NK-92 treated with Interleukin-12 subunit alpha and Interleukin-12 subunit beta, amount 100 ng/mL, for 24 hours (cell line): ENCODE measurements at places on chromosomes 13 and 19.

DNA sequence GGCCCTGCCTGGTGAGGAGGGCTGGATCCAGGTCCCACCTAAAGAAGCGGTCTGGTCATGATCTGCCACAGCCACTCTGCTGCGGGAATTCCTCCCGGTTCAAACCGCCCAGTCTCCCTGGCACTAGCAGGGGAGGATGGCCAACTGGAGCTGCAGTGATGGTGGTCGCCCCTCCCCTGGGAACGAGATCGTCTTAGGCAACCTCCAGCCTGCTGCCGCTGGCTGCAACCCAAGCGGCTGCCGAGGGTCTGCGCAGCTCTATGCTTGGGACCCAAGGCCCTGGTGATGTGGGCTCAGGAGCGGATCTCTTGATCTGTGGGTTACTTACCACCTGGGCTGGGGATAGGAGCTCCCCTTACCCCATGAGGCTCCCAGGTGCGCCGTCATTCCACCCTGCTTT is 69.1 kb downstream of the TNFSF11 start:
- no peak for DNase-seq

DNA sequence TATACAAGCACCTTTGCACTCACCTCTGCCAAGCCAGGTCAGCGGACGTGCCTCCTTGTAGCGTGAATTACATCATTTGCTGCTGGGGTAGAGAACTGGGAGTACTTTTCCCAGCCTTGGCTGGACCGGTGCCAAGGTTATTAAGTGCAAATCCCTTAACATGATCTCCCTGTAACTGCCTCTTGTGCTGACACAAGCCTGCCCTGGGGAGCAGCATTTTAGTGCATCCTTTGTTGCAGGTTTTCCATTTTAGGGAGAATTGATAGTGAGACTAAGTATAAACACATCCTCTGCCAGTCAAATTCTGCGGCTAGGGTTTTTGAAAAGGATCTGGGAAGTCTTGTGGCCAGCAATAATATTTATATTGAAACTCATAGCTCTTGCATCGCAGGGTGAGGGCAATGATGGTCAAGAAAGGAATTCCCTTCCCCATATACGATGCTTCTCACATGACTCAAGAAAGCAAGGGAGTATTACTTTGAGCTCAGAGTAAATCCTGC is 32.7 kb upstream of the DCLK1 start:
- no peak for DNase-seq

DNA sequence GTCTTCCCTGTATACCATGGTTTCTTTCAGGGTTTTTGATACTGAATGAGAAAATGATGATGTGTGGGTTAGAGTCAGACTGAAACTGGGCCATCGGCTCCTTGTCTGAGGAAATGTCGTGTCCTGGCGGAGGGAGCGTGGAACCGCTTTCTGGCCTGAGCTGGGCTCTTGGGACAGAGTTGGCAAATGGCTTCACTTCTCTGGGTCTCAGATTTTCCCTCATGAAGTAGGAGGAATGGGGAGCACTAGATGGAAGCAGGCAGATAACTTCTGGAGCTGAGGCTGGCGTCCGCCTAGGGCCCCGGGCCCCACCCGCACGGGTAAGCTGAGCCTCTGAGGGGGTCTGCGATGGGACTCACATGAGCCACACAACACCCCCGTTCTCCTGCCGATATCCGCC is 133.3 kb upstream of the WASF3 start:
- DNase-seq, result no peak

DNA sequence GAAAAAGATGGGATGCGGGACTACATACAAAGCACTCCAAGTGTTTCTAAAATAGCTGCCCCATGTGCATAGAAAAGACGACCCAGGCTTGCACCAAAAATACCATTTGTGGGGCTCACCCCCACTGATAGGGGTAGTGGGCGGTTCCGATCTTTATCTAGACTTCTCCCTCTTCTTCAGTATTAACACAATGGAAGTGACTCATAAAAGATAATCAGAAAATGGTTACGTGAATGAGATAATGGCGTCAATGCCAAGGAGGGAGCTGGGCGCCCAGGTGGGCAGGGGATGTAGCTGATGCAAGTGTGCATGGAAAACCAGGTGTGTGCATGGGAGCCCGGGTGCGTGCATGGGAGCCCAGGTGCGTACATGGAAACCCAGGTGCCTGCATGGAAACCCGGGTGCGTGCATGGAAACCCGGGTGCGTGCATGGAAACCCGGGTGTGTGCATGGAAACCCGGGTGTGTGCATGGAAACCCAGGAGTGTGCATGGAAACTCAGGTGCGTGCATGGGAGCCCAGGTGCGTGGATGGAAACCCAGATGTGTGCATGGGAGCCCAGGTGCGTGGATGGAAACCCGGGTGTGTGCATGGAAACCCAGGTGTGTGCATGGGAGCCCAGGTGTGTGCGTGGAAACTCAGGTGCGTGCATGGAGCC is 32.7 kb downstream of the LAMP1 start:
- no peak for DNase-seq

DNA sequence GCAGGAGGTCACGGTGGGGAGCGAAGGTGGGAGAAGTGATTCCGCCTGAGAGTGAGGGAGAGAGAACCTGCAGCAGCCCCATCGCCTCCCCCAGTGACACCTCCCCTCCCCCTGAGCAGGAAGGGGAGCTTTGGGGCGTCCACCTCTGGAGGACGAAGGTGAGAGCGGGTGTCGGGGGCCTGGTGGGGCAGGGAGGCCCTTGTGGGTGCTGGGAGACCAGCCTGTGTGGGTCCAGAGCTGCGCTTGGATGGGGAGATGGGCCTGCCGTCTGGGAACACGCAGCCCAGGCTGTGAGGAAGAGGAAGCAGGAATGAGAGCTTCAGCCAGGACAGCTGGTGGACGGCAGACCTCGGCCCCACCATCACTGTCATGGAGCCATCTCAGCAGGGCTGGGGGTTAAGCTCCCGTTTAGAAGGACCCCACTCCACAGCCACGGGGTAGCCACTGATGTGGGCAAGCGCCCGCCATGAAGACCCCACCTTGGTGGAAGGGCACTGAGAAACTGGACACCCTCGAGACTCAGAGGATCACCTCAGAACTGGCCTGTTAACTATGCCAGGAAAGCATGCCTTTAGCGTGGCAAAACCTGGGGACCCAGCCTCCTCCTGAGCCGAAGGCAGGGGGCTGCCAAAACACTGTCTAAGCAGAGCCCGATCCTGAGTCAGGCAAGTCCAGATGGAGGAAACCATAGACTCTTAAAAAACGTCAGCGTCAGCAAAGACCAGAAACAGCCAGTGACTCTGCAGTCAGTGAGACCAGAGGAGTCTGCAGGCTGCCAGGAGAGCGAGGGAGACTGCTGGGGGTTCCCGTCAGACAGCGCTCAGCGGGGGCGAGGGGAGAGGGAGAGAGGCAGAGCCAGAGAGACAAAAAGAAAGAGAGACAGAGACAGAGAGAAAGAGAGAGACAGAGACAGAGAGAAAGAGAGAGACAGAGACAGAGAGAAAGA is 6.4 kb upstream of the PROZ start:
- DNase-seq, result no peak

GRCh38 chr19:3343619-3344502 is 22.5 kb upstream of the NFIC start:
- no peak for DNase-seq

- no peak for DNase-seq
Measured at GRCh38 chr13:60347174-60347573, 49.8 kb upstream of the TDRD3 start.

- DNase-seq, result no peak
Measured at GRCh38 chr19:2575734-2576481, 100.0 kb downstream of the GADD45B start.

DNA sequence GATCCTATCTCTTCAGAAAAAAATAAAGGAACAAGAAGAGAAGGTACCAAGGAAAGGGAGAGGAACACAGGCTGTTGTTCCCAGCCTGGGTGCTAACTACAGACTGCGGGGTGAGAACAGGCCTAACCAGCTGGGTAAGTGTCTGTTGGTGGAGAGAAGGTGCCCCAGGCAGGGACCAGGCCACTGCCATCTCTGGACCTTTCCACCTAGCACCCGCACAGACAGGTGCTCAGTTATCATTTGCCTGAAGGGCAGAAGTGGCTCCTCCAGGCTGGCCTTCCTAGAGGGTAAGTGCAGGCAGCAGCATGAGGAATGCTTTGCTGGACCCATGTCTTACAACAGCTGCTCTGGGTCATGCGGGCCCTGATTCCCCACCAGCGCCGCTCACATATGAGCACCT is 10.1 kb downstream of the DNMT1 start:
- no peak for DNase-seq

- no peak for DNase-seq
Measured at GRCh38 chr13:40777166-40777808, 6.3 kb upstream of the MRPS31 start.

- DNase-seq, result peak; percentile 8
Measured at GRCh38 chr13:97359181-97360057, 74.5 kb upstream of the RAP2A start.

DNA sequence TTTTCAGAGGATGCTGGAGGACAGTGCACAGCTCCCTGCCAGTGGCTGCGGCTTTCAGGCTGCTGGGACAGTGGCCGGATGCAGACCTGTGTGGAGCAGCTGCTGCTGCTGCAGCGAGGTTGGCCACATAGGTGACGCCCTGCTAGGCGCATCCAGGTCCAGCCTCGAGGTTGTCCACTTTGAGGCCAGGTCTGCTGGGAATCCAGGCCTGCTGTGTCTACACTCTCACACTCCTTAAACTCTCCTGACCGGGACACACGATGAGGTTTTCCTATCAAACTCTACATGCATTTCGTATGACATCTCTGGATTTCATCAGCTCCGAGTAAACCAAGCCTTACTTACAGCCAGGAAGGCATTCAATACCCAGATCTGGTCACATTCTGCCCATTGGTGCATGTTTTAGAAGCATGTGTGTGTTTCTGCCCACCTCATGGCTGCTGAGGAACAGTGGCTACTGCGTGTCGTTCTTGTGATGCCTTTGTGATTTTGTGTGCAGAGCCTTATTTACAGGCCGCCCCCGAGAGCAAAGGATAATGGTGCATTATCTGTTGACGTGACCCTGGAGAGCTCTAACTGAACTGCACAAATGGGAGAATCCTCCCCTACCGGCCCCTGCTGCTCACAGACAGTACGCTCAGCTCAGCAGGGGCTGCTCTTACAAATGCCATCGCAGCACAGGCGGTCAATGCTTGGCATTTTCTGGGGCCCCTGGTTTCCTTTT is 12.3 kb upstream of the MCF2L start:
- DNase-seq, result no peak

DNA sequence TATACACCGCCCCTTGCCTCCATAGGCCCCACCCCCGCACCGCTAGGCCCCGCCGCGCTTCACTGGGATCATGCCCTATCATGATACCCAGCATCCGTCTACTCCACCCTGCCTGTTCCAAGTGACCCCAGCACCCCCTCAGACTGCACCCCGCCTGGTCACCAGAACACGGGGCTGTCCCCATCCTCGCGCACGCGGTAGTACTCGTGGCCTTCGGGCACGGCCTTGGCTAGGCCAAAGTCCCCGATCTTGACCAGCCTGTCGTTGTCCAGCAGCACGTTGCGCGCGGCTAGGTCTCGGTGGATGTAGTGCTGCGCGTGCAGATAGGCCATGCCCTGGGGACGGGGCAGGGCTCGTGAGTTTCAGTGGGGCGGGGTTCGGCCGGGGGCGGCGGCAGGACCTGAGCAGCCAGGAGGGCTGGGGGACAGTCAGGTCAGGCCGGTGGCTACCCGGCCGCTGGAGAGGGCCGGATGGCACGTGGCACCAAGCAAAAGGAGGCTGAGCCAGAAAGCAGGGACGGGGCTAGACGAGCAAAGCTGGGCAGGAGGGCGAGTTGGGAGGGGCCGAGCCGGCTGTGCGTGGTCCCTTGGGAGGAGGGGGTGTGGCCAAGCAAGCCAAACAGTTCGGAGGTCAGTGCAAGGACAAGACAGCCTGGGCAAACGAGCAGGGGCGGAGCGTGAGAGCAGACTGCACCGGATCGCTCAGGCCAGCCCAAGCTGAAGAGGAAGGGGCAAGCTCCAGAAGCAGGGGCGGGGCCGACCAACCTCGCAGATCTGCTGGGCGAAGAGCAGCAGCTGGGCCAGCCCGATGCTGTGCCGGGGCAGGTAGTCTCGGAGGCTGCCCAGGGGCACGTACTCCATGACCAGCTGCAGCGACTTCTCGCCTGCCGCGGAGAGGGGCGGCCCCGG is 13.6 kb upstream of the ICAM3 start:
- DNase-seq, result no peak

- no peak for DNase-seq
Measured at GRCh38 chr19:16861834-16862233, 27.0 kb upstream of the F2RL3 start.

DNA sequence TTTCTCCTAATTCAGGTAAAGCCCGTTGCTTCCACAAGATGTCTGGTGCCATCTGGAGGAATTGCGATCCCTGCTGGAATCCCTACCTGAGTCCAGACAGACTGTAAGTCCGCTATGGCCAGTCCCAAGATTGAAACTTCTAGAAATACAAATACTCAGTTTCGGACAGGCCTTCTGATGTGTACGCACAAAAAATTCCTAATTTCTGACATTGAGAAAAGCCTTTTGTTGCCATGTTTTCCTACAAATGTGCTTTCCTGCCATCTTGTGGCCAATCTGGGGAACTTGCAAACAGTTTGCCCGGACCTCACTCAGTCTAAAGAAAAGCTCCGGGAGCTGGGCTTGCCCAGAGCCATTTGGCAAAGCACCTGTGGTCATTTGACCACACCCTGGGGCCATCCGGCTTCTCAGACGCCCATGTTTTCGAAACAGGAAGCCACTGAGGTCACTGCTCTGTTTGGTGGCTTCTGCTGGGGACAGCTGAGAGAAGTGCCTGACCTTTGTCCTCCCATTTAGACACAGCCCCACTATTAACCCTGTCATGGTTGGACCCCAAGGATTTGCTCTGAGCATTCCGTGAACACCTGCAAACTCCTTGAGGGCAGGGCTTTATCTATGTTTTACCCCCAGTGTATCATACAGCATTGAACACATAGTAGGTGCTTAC is 79.4 kb downstream of the SLC15A1 start:
- DNase-seq, result peak; percentile 44

GRCh38 chr19:6768236-6768785 is 1.1 kb upstream of the SH2D3A start:
- no peak for DNase-seq

DNA sequence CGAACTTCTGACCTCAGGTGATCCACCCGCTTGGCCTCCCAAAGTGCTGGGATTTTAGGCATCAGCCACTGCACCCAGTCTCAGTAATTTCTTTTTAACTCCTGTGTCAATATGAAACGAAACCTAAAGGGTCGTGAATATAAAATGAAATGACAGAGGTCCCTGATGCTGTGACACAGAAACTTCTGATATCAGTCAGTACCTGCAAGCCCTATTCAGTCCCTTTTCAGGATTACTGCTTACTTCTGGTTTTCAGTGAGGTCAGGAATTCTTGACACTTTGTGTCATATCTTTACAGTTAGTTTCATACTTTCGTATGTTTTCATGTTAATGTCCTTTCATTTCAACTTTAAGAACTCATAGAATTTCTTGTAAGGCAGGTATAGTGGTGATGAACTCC is 58.7 kb downstream of the RNF17 start:
- no peak for DNase-seq
